CD4-positive, alpha-beta T cell treated with Interleukin-2 at 100 ng/mL for 4 hours (primary cell): ENCODE measurements at places on chromosomes 7 and 10.

GRCh38 chr7:41730161-41730560, 27.3 kb upstream of the INHBA start:
- DNase-seq: no peak

DNA sequence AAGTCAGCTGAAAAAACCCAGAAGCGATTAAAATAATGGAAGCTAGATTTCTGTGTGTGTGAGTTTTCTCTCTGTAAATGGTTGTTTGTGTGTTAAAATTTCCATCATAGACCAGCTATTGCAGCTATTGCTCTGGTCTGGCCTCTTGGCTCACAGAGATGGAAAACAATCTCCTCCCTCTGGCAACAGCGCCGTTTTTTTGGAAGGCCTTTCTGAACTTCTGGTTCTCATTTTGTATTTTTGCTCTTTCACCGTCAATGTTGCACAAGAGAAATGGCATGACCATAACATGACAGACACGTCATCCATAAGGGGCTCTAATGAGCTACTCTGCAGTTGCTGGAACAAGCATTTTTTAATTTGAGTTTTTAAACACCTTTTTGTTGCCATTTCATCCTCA, 91.0 kb downstream of the CUBN start:
- DNase-seq: no peak

GRCh38 chr10:65375528-65375927, 1550.3 kb upstream of the LRRTM3 start:
- no peak for DNase-seq

- DNase-seq: no peak
Measured at GRCh38 chr10:110865186-110865808, 6.4 kb upstream of the PDCD4 start.
